T-helper 17 cell (primary cell): ENCODE measurements at places on chromosomes 5 and 9.

- H3K27ac ChIP-seq: no peak overlapping the region
- peaks cover 2% of the 10 kb centered on the region for H3K36me3 ChIP-seq
- peaks cover 14% of the 10 kb centered on the region for H3K27me3 ChIP-seq
- H3K4me3 ChIP-seq: no peak overlapping the region
- H3K4me1 ChIP-seq: peaks cover 33% of the 10 kb centered on the region
- no peak for DNase-seq
Observed at GRCh38 chr5:14364096-14364495, 217.5 kb upstream of the OTULINL start.

DNA sequence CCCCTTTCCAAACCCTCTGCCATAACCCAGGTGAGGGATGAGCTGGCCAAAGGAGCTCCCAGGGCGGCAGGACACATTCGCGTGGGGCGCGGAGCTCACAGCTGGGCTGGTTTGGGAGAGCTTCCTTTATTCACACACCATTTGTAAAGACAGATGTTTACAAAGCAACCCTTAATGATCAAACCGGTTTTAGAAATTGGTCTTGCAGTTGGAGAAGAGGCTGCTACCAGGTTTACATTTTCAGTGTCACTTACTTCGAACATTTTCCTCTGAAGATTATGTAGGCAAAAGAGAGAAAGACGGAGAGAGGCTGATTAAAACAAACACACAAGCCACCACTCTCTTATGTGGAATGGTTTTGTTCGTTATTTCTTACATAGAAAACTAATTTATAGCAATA lies 648.7 kb downstream of the IRX1 start:
- no peak overlapping the region for H3K4me3 ChIP-seq
- H3K27ac ChIP-seq: no peak overlapping the region
- H3K36me3 ChIP-seq: no peaks in the 10 kb centered on the region
- no peaks in the 10 kb centered on the region for H3K4me1 ChIP-seq

- DNase-seq: no peak
- H3K36me3 ChIP-seq: peaks cover 3% of the 10 kb centered on the region
- no peak overlapping the region for H3K4me3 ChIP-seq
- no peak overlapping the region for H3K27ac ChIP-seq
Observed at GRCh38 chr9:123756484-123757106, 173.3 kb downstream of the DENND1A start.

DNA sequence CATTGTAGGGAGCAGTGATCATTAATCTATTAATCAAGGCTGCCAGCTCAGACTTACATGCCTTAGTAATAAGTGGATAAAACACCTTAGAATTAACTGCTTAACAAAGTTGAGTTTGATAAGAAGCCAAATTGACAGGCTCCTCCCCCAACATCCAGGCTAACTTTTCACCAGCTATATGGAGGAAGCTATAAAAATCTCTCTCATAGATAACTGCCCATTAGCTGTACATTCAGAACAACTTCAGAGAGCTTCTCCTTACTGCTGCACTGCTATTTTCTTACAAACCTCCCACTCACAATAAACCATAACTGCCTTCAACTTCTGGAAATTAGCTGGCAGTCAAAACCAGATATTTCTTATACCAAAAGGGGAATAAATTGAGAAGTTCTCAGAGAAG lies 364.1 kb downstream of the PRELID2 start:
- H3K4me3 ChIP-seq: no peak overlapping the region
- no peak overlapping the region for H3K27ac ChIP-seq
- DNase-seq: no peak
- no peaks in the 10 kb centered on the region for H3K36me3 ChIP-seq
- H3K4me1 ChIP-seq: no peaks in the 10 kb centered on the region

DNA sequence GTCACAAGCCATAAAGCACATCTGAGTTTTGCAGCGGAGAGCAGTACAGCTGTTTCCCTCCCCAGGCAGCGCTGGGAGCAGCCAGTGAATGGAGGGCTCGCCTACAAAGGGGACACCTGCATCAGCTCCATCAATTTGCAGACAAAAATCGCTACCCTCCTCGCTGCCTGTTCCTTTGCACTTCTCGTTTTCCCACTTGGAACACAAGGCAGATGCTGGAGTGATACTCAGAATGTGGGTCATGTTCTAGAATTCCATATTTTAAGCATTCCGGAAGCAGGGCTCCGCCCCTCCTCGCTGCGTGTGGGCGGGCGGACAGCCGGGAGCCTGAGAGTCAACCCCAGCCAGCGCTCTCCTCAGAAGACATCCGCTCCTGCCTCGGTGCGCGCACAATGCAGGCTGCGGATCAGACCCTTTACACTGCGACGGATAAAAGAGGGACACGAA lies 92.1 kb downstream of the LMNB1 start:
- H3K27me3 ChIP-seq: no peaks in the 10 kb centered on the region
- no peak overlapping the region for H3K27ac ChIP-seq
- DNase-seq: no peak
- peaks cover 10% of the 10 kb centered on the region for H3K4me1 ChIP-seq
- H3K4me3 ChIP-seq: peak overlapping the region; percentile 86

- no peaks in the 10 kb centered on the region for H3K36me3 ChIP-seq
- H3K27me3 ChIP-seq: no peaks in the 10 kb centered on the region
- no peaks in the 10 kb centered on the region for H3K4me1 ChIP-seq
- H3K27ac ChIP-seq: no peak overlapping the region
- H3K4me3 ChIP-seq: no peak overlapping the region
Observed at GRCh38 chr9:108224716-108225115, 631.1 kb downstream of the ACTL7B start.

- H3K4me3 ChIP-seq: no peak overlapping the region
- no peak overlapping the region for H3K27ac ChIP-seq
- no peaks in the 10 kb centered on the region for H3K36me3 ChIP-seq
Observed at GRCh38 chr5:130198927-130199326, 294.7 kb downstream of the CHSY3 start.
